ENCODE measurements at places on chromosomes 1 and 21. TPM values are rescaled to one million over a fixed set of nuclear protein-coding genes. Genes with fewer than 3 reads are reported as not detected.

GRCh38 chr1:89799495-89799894 is 21.3 kb upstream of the LRRC8D start:
- DNase-seq: no peak

DNA sequence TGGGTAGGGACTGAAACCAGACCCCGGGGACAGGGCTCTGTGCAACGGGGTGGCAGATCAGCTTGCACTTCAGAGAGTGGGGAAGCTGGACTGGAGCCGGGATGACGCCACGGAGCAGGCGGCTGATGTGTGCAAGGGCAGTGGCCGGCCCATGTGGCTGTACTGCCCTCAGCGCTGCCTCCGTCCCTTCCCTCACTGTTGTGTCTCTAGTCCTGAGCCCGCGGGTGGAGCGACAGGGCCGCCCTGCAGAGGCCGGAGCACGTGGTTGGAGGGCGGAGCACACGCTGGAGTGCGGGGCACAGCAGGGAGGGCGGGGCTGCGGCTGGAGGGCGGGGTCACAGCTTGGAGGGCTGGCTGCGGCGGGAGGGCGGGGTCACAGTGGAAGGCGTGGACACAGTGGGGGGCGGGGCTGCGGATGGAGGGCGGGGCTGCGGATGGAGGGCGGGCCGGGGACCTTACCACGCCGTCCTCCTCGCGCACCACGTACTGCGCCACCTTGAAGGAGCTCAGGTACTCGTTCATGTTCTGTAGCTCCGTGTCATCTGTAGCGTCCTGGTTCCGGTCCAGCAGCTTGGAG is 52.4 kb downstream of the CHD5 start:
- DNase-seq: no peak

Gene SARS1
- polyA plus RNA-seq: 136 TPM

DNA sequence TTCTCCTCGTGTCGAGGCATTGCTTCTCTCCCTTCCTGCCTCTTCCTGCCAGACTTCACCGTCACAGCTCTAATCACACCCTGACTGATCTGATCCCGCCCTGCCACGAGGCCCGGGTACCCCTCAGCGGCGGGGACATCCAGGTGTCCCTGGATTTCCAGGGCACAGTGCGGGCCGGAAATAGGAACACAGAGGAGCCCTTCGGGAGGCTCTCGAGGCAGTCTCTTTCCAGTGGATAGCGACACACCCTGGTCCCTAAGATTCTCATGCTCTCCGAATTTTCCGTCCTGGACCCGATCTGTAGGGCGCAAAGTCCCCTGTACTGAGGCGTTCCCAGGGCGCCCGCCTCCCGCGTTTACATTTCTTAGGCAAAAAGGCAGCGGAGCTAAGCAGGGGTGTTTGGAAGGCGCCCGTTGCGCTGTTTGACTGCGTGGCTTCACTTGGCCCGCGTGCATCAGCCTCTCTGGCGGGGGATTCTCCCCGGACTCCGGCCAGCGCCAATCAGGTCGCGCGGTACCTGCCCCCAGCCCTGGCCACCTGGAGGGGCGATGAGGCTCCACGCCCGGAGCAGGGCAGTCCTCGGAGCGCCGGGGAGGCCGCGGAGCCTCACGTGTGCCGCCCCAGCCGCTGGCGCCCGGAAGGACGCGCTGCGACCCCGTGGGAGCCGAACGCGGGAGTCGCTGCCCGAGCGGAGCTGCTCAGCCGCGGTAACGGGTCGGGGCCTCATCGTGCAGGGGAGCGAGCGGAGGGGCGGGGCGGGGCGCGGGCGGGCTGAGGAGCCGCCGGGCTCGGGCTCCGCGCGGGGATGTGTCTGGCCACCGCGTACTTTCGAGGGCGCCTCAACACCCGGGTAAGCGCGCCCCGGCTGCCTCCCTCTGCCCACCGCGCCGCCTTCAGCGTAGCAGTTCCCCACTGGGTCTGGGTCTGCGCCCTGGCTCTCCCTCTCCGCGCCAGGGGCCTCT is at the start of gene FAM163A:
Gene FAM163A, plus strand, starts transcription at position 575 of the 962 bp plus-strand sequence. CDS start 69,807 bp downstream, outside the sequence.
- DNase-seq: no peak

Gene KCNT2
- polyA plus RNA-seq: 4.7 TPM

Data from urinary bladder (tissue), 4 donors.